GM23338 (cell line): ENCODE measurements at places on chromosomes 12 and 14.

GRCh38 chr14:99321955-99322730 is 50.1 kb upstream of the BCL11B start:
- DNase-seq = no peak

DNA sequence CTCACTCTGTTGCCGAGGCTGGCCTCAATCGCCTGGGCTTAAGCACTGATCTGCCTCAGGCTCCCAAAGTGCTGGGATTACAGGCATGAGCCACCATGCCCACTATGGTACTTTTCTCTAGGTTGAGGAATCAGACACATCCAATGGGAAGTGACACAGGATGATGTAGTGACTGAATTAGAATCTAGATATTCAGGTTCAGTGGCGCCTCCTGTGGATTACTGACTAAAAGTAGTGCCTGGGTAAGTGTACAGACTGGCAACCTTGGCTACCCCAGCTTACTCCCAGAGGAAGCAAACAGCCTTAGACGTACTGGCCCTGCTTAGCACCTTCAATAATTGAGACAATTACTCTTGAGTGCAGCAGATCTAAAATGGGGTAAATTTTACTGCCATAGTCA is 22.8 kb downstream of the GALNT8 start:
- DNase-seq = peak; percentile 81

GRCh38 chr12:5965950-5966383 is 20.9 kb upstream of the ANO2 start:
- DNase-seq = peak; percentile 85

GRCh38 chr14:24880689-24881088 is 169.3 kb downstream of the STXBP6 start:
- DNase-seq = no peak

GRCh38 chr12:77998236-77998786 is 167.6 kb downstream of the NAV3 start:
- DNase-seq = no peak

GRCh38 chr14:34386865-34387485 is 75.1 kb downstream of the SPTSSA start:
- DNase-seq = no peak

GRCh38 chr12:57620245-57620935 is 9.2 kb downstream of the ARHGEF25 start:
- no peak for DNase-seq

DNA sequence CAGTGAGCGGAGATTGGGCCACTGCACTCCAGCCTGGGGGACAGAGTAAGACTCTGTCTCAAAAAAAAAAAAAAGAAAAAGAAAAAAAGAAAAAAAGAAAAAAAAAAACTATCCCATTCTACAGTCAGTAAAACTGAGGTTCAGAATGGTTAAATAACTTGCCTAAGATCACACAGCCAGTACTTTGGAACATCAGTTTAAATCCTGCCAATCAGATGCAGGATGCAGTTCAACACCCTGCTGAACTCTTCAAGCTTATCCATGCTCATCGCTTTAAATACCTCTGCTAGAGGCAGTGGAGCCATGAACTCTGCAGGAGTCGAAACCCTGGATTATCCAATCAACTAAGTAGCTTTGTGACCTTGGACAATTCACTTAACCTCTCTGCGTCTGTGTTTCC is 3.4 kb downstream of the ZNF385A start:
- DNase-seq = no peak

DNA sequence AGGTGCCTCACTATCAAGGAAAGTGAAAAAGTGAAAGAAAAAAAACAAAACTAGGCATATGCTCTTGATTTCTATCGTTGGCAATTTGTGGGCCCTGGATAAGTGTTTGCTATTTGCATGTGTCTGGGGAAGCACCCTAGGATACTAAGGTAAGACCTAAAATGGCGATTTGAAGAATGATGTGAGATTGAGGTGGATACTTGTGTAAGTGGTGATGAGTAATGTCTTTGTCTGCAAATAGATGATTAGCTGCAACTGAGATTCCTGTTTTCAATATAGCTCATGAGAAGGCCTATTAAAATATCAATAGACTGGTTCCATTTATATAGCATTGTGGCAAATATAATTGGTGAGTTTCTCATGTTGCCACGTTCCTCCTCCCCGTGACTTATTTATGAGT is 261.7 kb downstream of the NEDD1 start:
- peak; percentile 36 for DNase-seq
